ENCODE measurements at places on chromosomes 13 and 19.

DNA sequence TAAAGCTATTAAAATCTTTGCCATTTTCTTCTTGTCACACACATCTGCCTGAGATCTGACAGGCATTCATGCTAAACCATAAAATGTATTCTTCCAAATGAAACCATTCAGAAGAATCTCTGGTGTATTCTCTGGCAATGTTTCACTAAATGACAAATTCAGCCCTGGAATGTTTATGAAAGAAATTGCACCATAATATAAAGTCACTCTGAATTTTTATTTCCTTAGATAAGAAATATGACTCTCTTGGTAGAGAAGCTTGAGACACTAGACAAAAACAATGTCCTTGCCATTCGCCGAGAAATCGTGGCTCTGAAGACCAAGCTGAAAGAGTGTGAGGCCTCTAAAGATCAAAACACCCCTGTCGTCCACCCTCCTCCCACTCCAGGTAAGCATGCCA lies 14.3 kb downstream of the OLFM4 start:
- no peak for DNase-seq

- DNase-seq, result no peak
These were observed 15.7 kb upstream of the SELENOW start for GRCh38 chr19:47762615-47763308.

GRCh38 chr19:35805526-35806102 lies 7.0 kb downstream of the PRODH2 start:
- no peak for DNase-seq

- no peak for DNase-seq
These were observed 1.9 kb downstream of the LDLR start for GRCh38 chr19:11090997-11091702.

DNA sequence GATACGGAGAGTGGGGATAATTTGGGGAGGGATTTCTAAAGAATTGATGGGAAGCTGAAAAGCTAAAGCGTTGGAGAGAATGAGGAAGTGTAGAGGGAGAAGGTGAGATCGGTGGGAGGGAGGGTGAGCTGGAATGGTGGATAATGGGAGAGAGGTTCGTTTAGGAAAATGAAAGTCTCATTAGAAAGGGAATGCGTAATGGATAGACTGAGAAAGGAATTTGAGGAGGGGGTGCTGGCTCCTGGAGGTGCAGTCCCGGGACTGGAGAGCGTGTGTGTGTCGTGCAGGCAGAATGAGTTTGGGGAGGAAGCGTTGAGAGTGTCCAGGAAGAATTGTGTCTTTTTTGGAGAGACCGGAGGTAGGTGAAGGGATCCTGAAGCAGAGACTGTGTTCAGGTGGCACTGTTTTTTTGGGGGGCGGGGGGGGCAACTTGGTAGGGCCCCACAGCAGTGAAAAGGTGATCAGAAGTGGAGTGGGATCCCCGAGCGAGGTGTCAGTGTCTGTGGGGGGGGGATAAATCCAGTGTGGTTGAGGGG lies 1.4 kb downstream of the ACTN4 start:
- DNase-seq, result no peak

- DNase-seq, result no peak
These were observed 18.0 kb downstream of the ARHGAP35 start for GRCh38 chr19:46878613-46879375.

GRCh38 chr13:59873856-59874255 lies 289.9 kb downstream of the DIAPH3 start:
- no peak for DNase-seq

- no peak for DNase-seq
These were observed 4.0 kb downstream of the BRD4 start for GRCh38 chr19:15328312-15328711.

DNA sequence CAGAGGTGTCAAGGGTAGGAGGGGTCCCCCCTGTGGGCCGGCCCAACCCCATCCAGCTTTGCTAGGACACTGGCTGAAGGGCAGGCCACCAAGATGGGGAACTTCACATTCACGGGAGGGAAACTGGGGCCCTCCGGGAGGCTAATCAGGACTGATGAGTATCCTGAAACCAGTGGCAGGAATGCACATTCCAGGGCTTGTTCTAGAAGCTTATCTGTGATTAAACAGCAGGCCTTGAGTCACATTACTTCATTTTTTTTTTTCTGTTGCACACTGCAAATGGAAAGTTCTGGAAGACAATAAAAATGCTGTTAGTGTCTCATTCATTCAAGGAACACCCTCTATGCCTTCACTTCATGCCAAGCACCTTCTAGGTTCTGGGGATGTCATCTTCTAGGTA lies 15.5 kb upstream of the SIGLEC11 start:
- no peak for DNase-seq

GRCh38 chr13:71274923-71275608 lies 591.9 kb downstream of the DACH1 start:
- no peak for DNase-seq

DNA sequence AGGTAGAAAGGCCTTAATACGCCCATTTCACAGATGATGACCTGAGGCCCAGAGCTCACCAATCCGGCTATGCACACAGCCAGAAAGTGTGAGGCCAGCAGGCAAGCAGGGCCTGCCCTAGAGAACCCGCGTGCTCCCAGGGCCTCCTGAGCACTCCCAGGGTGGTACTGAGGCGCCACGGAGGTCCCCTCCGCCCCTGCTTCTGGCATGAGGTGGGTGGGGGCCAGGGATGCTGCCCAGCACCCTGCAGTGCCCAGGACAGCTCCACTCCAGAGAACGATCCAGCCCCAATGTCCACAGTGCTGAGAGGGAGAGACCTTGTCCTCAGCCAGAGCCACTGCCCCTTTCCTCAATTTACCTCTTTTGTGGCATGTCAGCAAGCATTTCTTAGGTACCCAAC lies 13.9 kb downstream of the SGTA start:
- DNase-seq, result no peak

GRCh38 chr13:99058527-99059495 lies 80.9 kb upstream of the DOCK9 start:
- DNase-seq, result no peak

DNA sequence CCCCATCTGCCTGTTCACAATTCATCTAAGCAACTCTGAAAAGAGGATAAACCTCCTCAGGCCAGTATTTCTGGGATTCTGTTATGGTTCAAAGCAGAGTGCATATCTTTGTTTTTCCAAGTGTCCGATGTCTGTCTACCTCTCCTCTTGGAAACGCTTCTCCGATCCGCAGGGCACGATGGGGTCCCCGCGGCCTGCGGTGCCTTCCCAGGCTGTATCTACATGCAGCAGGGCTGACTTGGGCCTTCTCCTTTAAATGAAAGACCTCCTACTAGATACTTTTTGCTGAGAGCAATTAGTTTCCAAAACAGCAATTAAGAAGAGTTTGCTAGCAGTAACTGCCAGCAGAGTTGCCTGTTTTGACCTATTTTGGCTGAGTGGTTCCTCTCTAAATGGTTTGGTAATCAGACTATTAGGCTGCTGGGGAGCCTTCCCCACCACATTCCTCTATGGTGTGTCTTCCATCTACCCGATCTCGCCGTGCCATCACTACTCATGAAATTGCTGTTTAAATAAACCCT lies 23.5 kb downstream of the COL4A2 start:
- DNase-seq, result no peak

DNA sequence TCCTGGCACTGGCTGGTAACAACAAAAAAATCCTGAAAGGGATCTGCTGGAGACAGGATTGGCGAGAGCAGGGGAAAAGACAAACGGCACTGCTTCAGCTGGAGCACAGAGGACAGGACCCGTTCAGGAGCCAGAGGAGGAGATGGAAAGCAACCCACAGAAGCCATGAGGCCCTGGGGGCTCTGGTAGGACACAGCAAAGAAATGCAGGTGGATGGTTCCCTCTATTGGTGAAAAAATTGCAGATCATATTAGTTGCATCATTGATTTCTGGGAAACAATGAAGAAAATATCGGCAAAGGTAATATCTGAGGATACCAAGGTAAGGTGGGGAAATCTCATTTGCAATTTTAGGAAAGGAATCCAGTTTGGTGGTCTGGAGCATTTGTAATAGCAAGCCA lies 25.7 kb upstream of the TPP2 start:
- DNase-seq, result no peak

- DNase-seq, result peak; percentile 17
These were observed 35.9 kb upstream of the ZSCAN5A start for GRCh38 chr19:56350416-56351045.

DNA sequence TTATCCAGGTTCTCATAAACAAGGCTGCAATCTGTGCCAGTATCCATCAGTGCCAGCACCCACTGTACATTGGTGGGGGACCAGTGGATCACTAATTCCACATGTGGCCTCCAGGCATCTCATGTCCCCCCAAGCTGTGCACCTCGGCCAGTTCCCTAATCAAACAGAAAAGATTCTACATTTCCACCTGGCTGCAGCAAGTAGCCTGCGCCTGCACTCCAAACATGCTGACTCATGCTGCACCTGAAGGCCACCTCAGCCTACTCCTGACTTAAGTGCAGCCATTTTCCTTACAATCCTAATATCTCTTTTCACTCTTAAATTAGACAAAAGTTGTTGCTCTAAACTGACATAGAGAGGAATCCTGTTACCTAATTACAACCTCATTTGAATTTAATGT lies 729.4 kb upstream of the MIR17HG start:
- no peak for DNase-seq

- DNase-seq, result no peak
These were observed 27.2 kb downstream of the COMP start for GRCh38 chr19:18763674-18764590.

- DNase-seq, result no peak
These were observed 2.3 kb downstream of the CD209 start for GRCh38 chr19:7744871-7745650.

DNA sequence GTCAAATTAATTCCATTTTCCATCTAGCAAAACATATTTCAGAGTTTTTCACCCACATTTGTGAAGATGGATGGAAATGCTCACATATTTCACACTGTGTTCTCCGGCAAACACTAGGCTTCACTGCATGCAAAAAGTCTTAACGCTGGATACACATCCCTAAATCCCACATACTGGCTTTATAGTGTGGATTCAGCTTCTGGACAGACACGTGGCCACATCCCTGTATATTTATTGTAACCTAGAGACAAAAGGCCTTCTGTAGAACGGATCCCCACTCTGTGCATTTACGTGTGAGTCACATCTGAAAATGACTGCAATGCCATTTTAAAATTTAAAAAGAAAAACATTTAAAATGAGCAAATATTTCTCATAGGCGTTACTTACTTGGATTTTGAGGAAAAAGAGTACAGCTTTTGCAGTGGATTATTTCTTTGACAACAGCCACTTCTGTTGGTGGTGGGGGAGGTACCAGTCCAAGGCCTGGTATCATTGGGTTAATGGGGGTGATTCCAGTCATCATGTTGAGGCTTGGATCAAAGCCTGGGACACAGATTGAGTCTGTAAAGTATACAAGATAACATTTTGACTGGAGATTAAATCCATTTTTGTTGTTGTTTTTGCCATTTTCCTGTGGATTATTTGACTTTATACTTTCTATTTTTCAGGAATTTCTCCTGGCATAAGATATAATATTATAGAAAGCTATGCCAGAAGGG lies 337.7 kb downstream of the DNAJC15 start:
- DNase-seq, result no peak

DNA sequence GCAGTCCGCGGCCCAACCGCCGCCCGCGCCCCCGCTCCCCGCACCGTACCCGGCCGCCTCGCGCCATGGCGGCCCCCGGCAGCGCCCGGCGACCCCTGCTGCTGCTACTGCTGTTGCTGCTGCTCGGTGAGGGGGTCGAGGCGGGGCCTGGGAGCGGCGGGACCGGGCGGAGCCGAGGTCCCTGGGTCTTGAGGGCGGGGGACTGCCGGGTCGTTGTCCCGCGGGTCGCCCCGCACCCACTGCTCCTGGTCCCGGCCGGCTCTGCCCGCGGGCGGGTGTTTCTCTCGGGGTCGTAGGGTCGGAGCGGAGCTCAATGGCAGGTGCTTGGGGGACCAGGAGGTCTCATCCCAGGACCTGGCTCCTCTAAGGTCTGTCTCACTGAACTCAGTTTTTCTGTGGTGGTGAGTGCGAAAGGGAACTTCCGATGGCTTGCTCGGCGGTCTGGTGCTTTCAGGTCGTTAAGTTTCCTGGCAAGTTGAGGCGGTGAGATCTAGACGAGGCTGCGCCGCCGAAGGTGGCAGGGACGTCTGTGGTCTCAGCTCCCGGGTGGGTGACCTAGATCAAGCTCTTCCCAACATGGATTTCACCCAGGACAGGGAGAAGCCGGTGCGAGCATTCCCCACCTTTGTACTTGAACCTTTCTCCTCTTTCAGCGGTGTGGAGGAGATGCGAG lies 467 bp downstream of the LAMP1 start:
- DNase-seq, result peak; percentile 10

GRCh38 chr19:49335784-49336481 lies 727 bp downstream of the CD37 start:
- no peak for DNase-seq

DNA sequence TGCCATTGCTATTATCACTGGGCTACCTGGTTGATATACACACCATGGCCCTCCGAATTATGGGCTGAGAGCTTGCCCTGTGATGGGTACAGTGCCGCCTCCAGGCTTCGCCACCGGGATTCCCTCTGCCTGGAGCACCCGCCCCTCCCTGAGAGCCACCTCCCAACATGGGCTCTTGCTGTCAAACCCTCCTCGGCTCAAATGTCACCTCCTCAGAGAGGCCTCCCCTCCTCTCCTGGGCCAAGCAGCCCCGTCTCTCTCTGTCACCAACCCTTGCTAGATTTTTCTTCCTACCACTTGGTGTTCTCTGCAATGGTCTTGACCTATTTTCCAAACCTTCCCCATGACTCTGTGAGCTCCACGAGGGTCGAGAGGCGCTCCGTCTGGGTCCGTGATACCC lies 12.2 kb upstream of the TLE2 start:
- no peak for DNase-seq

DNA sequence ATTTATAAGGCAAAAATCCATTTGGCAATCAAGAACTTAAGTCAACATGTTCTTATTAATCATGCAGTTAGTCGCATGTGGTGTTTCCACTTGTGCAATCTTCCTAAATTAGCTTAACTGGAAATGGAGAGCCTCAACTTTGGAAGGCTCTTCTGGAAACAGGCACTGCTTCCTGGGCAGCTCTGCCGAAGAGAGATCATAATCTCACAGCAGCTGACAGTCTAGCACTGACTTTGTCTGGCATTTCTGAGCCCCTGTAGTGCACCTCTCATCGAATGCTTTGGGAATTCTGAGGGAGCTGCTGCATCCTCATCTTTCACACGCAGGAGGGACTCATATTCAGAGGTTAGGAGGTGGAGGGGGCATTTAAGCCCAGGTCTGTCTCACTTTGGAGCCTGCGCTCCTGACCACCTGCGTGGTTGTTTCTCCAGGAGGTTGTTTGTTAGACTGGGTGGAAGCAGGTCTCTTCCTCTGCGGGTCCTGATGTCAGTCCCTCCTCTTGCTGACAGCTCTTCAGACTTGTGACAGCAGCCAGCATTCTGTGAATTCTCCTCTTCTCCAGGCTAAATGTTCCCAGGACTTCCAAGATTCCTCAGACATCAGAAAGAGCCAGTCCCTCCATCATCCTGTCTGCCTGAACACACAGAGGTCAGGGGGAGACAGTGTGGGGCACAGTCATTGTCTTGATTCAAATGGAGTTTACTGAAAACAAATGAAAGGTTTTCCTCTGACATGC lies 100.4 kb upstream of the GJB6 start:
- no peak for DNase-seq

- DNase-seq, result no peak
These were observed 81.0 kb downstream of the CCNA1 start for GRCh38 chr13:36513266-36513665.

GRCh38 chr13:40206241-40207000 lies 460.0 kb downstream of the FOXO1 start:
- no peak for DNase-seq

- no peak for DNase-seq
These were observed 720 bp downstream of the FARP1 start for GRCh38 chr13:98143601-98144026.

Measured in activated CD4-positive, CD25-positive, alpha-beta regulatory T cell treated with anti-CD3 and anti-CD28 coated beads, Interleukin-2, amount 50 U/mL, for 16 hours (primary cell).